ENCODE measurements at places on chromosomes 2 and 18.

GRCh38 chr18:58630071-58630470 lies 1.2 kb upstream of the ALPK2 start:
- no peak for DNase-seq

DNA sequence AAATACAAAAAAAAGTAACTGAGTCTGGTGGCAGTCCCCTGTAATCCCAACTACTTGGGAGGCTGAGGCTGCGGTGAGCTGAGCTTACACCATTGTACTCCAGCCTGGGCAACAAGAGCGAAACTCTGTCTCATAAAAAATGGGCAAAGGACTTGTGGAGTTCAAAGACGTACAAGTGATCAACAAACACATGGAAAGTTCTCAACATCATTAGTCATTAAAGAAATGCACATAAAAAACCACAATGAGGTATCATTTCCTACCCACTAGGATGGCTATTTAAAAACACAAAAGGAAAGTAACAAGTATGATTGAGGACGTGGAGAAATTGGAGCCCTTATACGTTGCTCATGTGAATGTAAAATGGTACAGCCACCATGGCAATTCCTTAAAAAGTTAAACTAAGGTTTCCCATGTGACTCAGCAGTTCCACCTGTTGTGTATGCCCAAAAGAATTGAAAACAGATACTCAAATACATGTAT lies 52.3 kb downstream of the RAB10 start:
- DNase-seq = peak; percentile 45

DNA sequence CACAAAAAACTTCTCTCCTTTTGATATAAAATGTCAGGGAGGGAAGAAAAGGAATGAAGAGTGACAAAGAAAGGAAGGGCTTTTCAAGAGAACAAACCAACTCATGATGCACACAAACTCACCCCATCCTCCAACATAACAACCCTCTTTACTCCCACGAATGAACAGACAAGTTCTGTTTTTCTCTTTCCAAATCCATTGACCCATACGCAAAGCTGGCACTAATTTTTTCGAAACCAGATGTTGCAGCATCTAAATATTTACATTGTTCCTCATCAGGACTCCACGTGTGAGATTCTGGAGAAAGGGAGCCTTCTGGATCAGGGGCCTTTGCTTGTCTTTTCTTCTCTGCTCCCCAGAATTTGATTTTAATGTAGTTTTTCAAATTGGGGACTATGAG lies 143.3 kb upstream of the BCL2L11 start:
- no peak for DNase-seq

GRCh38 chr2:151681051-151681450 lies 53.2 kb downstream of the NEB start:
- no peak for DNase-seq

DNA sequence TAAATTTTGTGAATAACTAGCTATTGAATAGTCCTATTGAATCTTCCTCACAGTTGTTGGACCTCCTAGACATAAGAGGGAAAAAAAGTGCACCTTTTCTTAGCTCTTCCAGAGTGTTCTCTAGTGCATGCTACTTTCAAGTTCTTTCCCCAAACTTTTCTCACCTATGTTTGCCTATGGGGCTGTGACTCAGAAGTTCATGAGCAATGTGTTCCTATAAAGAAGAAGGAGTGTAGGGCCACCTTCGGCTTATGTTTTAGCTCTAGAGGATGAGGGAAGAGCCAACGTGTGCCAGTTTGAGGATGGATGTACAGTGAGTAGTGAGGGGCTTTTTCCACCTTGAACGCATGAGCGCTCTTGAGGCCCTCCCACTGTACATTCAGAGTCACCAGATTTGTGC lies 27.0 kb upstream of the HNMT start:
- DNase-seq = no peak

DNA sequence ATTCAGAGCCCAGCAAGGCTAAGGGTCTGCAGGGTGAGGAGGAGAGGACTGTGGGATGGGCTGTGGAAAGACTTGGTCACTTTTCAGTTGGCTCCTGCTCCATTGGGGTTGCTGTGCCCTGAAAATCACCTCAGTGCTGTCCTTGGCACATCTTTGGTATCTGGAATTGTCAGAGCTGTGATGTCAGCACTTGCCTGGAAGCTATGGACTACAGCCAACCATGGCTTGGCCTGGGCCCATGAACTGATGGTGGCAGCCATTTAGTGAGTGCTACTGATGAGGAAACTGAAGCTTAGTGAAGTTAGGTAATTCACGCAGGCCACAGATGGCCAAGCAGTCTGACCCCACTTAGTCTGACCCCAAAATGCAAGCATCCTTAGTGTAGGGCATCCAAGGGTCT lies 121.8 kb upstream of the SERPINE2 start:
- no peak for DNase-seq

DNA sequence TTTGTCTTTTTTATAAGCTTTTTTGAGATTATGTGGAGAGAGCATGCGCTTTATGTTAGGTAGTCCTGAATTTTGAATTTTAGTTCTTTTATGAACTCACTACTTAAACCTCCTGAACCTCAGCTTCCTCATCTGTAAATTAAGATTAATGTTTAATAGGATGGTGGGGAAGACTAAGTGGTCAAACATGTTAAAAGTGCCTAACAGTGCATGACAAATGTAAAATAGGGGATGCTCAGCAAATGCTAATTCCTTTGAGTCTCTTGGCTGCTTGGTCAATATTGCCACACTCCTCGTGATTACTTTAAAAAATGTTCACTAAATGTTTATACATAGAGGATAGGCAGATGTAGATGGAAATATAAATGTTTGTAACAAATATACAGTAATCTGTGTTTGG lies 6.8 kb downstream of the BIRC6 start:
- no peak for DNase-seq

GRCh38 chr18:13811993-13812392 lies 12.0 kb upstream of the MC5R start:
- no peak for DNase-seq

GRCh38 chr18:54019641-54020040 lies 204.8 kb downstream of the MBD2 start:
- DNase-seq = no peak

GRCh38 chr2:235054475-235054874 lies 102.7 kb downstream of the SH3BP4 start:
- no peak for DNase-seq

- no peak for DNase-seq
Observed at GRCh38 chr2:179626261-179626660, 235.2 kb downstream of the ZNF385B start.

Data from activated T-cell treated with anti-CD3 and anti-CD28 coated beads, Interleukin-2, amount 50 U/mL, for 24 hours (primary cell).